Prostate gland (tissue), 2 donors: ENCODE measurements at places on chromosomes 3 and 15. TPM values are rescaled to one million over a fixed set of nuclear protein-coding genes. Genes with fewer than 3 reads are reported as not detected.

SLC22A13 gene
- total RNA-seq: not detected

ZXDC gene
- 87.0 TPM for total RNA-seq

TRAT1 gene
- total RNA-seq: not detected

GLDN gene
- 1.2 TPM for total RNA-seq

GOLGA6L7 gene
- 2.7 TPM for total RNA-seq

MCCC1 gene
- total RNA-seq: 54.6 TPM

SEMA6D gene
- total RNA-seq: 18.1 TPM

GBE1 gene
- total RNA-seq: 18.3 TPM

HCN4 gene
- total RNA-seq: 6.0 TPM

PLCB2 gene
- total RNA-seq: 1.5 TPM

CADM2 gene
- 0.27 TPM for total RNA-seq

CCR1 gene
- 2.5 TPM for total RNA-seq

KBTBD13 gene
- total RNA-seq: 0.57 TPM

TMEM39A gene
- total RNA-seq: 72.0 TPM

- H3K4me1 ChIP-seq: no peaks in the 10 kb centered on the region
- peak within 1 kb of the TSS; percentile 99 for H3K27ac ChIP-seq
- DNase-seq: peak; percentile 95
- peak within 1 kb of the TSS; percentile 58 for H3K4me3 ChIP-seq
- H3K36me3 ChIP-seq: no peaks in the 10 kb centered on the region
These were observed at the start of gene TSC22D2 for GRCh38 chr3:150408221-150409124. TSS of gene TSC22D2 (plus strand) at chr3:150408298. CDS start at chr3:150409351, 1,053 bp downstream.

DNA sequence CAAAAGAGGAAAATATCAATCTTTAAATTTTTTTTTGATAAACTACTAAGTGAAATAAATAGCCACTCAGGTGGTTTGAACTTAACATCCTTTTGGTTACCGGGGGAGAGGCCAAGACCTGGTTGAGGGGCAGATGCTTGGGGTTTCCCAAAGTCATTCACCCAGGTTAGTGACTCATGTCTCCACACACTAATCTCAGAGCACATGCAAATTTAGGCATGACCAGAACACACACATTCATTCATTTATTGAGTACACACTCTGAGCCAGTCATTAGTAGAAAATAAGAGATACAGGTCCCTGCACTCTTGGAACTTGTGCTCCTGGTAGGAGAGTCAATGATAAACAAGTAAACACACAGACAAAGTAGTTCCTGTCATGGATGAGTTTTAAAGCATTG, 7.3 kb downstream of the ILDR1 start:
- H3K4me1 ChIP-seq: no peaks in the 10 kb centered on the region
- no peak for DNase-seq
- H3K36me3 ChIP-seq: no peaks in the 10 kb centered on the region
- no peaks in the 10 kb centered on the region for H3K27me3 ChIP-seq
- H3K27ac ChIP-seq: no peak overlapping the region
- H3K4me3 ChIP-seq: no peak overlapping the region

GRCh38 chr3:12585970-12586369, 29.1 kb downstream of the MKRN2 start:
- no peaks in the 10 kb centered on the region for H3K4me1 ChIP-seq
- DNase-seq: no peak
- no peaks in the 10 kb centered on the region for H3K36me3 ChIP-seq
- no peak overlapping the region for H3K4me3 ChIP-seq

GRCh38 chr3:111589303-111590142, 5.6 kb downstream of the ZBED2 start:
- DNase-seq: no peak
- H3K36me3 ChIP-seq: no peaks in the 10 kb centered on the region
- no peaks in the 10 kb centered on the region for H3K27me3 ChIP-seq
- H3K4me1 ChIP-seq: no peaks in the 10 kb centered on the region
- H3K27ac ChIP-seq: no peak overlapping the region
- H3K4me3 ChIP-seq: no peak overlapping the region

GRCh38 chr3:107432646-107433045, 55.4 kb downstream of the CCDC54 start:
- no peak overlapping the region for H3K4me3 ChIP-seq
- H3K27ac ChIP-seq: peak overlapping the region; percentile 98
- no peak for DNase-seq

DNA sequence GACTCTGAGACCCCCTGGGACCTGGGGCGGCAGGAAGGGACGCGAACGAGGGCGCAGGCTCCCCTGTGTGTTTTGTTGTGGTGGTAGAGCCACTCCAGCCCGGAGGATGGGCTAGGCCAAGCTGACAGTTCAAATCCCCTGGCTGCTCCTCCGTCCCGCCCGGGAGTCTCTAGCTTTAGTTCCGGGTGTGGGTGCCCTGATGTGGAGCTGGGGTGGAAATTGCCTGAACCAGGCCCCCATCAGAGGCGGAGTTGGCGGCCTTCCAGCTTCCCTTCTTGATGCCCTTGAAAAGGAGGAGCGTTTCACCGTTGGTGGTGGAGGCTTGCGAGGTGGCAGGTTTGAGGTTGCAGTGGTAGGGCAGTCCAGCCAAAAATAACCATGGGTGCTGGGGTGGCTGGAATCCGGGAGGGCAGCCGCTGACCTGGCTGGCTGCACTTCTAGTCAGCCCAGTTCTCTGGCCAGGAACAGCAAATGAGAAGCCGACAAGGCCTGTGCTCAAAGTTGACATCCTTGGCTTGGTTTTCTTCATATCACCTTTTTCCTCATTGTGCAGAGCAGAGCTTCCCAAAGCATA, 817 bp downstream of the CLK3 start:
- DNase-seq: peak; percentile 45
- H3K27ac ChIP-seq: peak overlapping the region; percentile 95
- H3K4me1 ChIP-seq: peaks cover 19% of the 10 kb centered on the region
- no peaks in the 10 kb centered on the region for H3K36me3 ChIP-seq

DNA sequence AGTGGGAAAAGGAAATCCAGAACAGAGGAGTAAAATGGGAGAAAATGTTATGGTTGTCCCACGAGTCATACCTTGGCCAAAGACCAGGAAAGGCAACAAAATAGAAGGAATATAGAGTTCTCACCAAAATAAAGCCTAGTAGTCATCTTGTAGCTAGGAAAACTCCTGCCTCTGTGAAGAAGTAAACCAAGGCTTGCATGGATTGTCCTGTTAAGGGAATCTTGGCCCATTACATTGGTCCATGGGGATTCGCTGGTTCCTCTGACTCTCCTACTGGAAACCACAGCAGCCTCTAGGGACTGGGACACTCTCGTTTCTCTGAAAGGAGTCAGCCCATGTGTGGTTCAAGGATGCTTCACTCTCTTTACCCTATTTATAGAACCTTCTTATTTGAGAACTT, 62.9 kb upstream of the FNDC3B start:
- no peak overlapping the region for H3K4me3 ChIP-seq
- no peaks in the 10 kb centered on the region for H3K27me3 ChIP-seq
- no peaks in the 10 kb centered on the region for H3K4me1 ChIP-seq
- no peak overlapping the region for H3K27ac ChIP-seq

DNA sequence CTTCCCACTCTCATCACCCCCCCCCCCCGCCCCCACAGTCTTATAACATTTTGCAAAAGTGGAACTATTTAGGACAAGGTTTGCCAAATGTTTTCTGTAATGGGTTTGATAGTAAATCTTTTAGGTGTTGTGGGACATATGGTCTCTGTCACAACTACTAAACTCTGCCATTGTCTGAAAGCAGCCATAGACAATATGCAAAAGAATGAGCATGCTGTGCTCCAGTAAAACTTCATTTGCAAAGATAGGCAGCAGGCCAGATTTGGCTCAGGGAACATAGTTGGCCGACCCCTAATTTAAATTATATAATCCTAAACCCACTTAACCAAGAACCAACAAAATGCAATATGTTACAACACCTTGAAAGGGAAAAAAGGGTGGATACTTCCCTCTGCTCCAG, 46.4 kb downstream of the TIPARP start:
- H3K4me3 ChIP-seq: no peak overlapping the region
- no peaks in the 10 kb centered on the region for H3K27me3 ChIP-seq
- no peaks in the 10 kb centered on the region for H3K36me3 ChIP-seq
- DNase-seq: no peak
- no peak overlapping the region for H3K27ac ChIP-seq

GRCh38 chr3:131550562-131551465, 48.0 kb upstream of the MRPL3 start:
- H3K4me3 ChIP-seq: no peak overlapping the region
- H3K27ac ChIP-seq: no peak overlapping the region
- H3K4me1 ChIP-seq: no peaks in the 10 kb centered on the region
- H3K27me3 ChIP-seq: no peaks in the 10 kb centered on the region

DNA sequence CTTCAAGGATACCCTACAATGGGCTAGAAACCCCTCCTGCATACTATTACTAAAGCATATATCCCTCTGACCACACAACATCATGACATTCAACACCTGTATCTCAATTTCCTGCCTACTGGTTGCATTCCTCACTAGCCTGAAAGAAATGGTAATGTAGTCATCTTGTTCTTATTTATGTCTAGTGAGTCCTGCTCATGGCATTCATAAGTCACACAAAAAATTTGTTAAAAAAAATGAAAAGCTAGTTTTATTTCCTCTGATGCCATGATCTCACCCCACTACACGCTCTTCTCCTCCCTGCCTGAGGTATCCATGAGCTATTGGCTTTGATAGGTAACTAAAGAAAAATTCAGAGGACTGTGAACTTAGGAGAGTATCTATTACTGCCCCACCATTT, 284.5 kb downstream of the ZNF385D start:
- no peaks in the 10 kb centered on the region for H3K27me3 ChIP-seq
- H3K4me3 ChIP-seq: no peak overlapping the region
- DNase-seq: no peak
- no peak overlapping the region for H3K27ac ChIP-seq

GRCh38 chr3:93906245-93906644, 67.5 kb downstream of the PROS1 start:
- no peak overlapping the region for H3K27ac ChIP-seq
- no peak overlapping the region for H3K4me3 ChIP-seq
- H3K4me1 ChIP-seq: no peaks in the 10 kb centered on the region
- H3K27me3 ChIP-seq: no peaks in the 10 kb centered on the region
- no peak for DNase-seq
- H3K36me3 ChIP-seq: no peaks in the 10 kb centered on the region

GRCh38 chr3:108106031-108106430, 15.2 kb upstream of the CD47 start:
- no peaks in the 10 kb centered on the region for H3K36me3 ChIP-seq
- no peak overlapping the region for H3K4me3 ChIP-seq
- no peak overlapping the region for H3K27ac ChIP-seq
- no peaks in the 10 kb centered on the region for H3K27me3 ChIP-seq

DNA sequence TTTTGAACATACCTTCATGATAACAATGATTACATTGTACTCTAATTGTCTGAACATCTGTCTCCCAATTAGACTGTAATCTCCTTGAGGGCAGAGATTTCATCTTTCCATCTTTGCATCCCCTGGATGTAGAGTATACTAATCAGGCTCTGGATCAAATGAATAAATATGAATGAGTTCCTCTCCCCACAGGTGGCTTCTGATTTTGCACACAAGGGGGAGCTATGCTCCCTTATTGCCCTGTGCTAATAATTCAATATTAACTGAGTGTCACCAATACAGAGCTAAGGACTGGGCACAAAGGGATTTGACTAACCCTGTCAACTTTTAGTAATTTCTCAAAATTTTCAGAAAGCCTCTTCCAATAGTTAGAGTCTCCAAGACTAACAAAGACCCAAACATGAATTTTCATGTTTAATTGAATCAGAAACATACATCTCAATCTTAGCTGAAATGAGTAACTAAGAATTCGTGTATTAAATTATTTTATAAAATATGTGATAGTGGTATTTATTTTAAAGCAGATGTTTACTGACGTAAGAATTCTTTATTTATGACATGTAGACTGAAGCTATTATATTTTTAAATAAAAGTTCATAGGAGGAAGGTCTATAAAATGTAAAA, 3.0 kb downstream of the DUOXA1 start:
- peak; percentile 28 for DNase-seq
- H3K4me3 ChIP-seq: no peak overlapping the region
- no peaks in the 10 kb centered on the region for H3K4me1 ChIP-seq
- H3K27me3 ChIP-seq: no peaks in the 10 kb centered on the region
- H3K27ac ChIP-seq: no peak overlapping the region

DNA sequence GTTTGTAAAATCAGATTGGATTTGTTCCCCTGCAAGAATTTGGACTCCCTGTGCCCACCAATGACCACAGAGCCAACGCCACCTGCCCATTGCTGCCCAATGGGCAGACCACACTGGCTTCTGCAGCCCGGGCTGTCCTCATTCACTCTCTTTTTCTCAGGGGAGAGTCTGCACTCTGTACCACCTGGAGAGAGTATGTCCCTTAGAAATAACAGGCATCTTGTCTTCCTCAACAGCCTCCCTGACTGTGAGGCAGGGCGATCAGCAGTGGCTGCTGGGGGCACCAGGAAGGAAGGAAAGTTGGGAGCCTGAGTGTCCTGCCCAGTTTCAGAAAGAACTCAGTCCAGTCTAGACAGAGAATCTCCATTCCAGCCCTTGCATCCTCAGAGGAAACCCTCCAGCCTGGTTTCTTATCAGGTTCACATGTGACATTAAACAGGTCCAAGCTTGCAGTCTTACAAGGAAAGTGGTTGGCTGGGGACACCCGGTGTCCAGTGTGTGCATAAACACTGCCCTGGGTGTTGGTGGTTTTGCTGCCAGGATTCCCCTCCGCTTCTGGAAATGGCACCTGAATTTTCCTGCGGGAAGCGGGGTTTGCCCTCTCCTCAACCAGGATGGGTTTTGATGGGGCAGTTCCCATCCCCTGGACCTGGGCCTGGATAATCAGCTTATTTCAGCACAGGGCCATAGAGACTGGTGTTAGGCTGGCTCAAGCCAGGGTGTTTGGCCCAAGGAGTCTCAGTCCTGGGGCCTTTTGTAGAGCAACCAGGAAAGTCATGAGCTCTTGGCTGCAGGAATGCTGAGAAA, 37.2 kb downstream of the SSUH2 start:
- no peak overlapping the region for H3K4me3 ChIP-seq
- no peaks in the 10 kb centered on the region for H3K36me3 ChIP-seq
- no peak overlapping the region for H3K27ac ChIP-seq
- DNase-seq: peak; percentile 73
- no peaks in the 10 kb centered on the region for H3K4me1 ChIP-seq

- H3K4me1 ChIP-seq: no peaks in the 10 kb centered on the region
- no peaks in the 10 kb centered on the region for H3K36me3 ChIP-seq
- no peak overlapping the region for H3K27ac ChIP-seq
These were observed 617.2 kb upstream of the UBE2E2 start for GRCh38 chr3:22585911-22586310.

DNA sequence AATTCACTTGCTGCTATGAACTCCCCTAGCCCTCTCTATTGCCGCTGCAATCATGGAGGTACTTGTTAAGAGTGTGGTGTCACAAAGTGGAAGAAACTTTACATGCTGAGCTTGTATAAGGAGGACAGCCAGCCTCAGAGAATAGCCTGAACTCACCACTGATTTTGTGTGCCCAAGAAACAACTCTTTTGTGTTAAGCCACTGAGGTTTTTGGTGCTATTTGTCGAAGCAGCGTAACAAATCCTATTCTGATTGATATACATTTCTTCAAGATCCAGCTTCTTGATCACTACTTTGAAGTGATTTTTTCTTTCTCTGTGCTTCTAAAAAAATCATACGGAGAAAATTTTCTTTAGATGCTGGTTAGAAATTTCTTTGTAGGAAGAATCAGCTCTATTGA, 132.4 kb downstream of the MEIS2 start:
- no peaks in the 10 kb centered on the region for H3K36me3 ChIP-seq
- no peak overlapping the region for H3K4me3 ChIP-seq
- H3K27ac ChIP-seq: no peak overlapping the region
- no peak for DNase-seq

- no peaks in the 10 kb centered on the region for H3K27me3 ChIP-seq
- no peak overlapping the region for H3K4me3 ChIP-seq
These were observed 1.7 kb upstream of the FAM3D start for GRCh38 chr3:58668247-58668646.

GRCh38 chr3:32041316-32041715, 59.8 kb downstream of the ZNF860 start:
- no peaks in the 10 kb centered on the region for H3K4me1 ChIP-seq
- H3K4me3 ChIP-seq: no peak overlapping the region
- no peak overlapping the region for H3K27ac ChIP-seq
- no peaks in the 10 kb centered on the region for H3K36me3 ChIP-seq
- DNase-seq: no peak
